Stimulated activated CD4-positive, alpha-beta T cell treated with anti-CD3 and anti-CD28 coated beads, Interleukin-1b, Interleukin-23, amount 100 ng/mL, for 1 hour (primary cell): ENCODE measurements at places on chromosomes 11 and 22.
A peak's percentile ranks its signal among the peaks of the same experiment; 100 is the strongest.

GRCh38 chr11:101444164-101444563, 139.6 kb downstream of the TRPC6 start:
- no peak for DNase-seq

- DNase-seq = no peak
These were observed 3.0 kb upstream of the LGR4 start for GRCh38 chr11:27475622-27476021.

DNA sequence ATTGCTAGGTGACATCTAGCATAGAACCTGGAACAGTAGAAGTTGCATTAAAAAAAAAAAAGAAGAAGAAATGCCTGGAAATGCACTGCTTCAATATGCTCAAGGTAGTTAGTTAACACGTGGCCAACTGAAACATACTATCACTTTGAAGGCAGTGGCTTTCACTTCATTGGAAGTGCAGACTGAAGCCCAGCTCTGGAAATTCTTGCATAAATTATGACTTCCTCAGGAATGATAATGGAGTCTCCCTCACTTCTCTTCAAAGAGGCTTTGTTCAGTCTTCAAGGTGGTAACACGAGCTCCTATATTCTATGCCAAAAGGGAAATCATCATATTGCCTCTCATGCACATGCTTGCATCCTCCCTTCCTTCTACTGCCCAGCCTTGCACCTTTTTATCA, 715.9 kb upstream of the API5 start:
- no peak for DNase-seq

DNA sequence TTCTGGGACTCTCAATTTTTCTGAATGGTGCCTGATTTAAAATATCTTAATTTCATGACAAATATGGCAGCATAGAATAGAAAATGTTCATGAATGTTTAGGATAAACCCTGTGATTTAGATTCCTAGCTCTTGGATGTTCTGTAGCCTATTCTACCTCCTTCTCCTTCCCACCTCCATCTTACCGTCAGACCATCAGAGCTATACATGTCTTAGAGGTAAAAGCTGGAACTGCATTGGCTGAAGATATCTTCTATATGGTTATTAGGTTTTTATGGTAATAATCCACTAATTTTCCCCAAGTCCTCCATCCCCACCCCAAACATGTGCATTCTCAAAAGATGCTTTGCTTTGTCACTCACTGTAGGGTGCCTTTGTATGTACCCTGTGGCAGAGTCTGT, 46.9 kb upstream of the CSTF3 start:
- no peak for DNase-seq

DNA sequence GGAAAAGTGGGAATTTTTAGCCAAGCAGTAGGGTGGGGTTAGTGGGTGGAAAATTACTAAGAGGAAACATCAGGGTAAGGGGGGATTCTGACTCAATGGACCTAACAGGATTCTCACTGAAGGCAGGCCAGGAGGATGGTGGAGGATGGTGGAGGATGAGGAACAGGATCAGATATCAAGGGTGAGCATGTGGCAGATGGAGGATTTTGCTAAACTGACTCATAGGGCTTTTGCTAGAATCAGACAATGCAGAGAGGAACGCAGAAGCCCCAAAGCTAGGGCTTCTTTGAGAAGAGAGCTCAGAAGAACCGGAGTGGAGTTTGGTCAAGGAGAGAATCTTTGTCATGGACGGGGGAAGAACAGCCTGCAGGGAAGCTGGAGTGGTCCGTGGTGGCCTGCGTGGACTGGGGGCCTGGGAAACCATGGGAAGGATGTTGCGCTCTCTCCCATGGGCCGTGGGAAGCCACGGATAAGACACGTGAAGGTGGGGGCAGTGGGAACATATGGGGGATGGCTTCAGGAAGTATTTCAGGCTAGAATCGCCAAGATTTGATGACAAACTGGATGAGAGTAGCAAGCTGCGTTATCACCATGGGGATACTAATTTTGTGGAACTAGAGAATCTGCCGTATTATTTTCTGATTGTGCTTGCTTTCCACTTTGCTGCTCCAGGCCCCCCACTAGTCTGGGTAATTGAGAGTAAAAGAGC, 165.2 kb downstream of the LDLRAD3 start:
- DNase-seq = no peak

DNA sequence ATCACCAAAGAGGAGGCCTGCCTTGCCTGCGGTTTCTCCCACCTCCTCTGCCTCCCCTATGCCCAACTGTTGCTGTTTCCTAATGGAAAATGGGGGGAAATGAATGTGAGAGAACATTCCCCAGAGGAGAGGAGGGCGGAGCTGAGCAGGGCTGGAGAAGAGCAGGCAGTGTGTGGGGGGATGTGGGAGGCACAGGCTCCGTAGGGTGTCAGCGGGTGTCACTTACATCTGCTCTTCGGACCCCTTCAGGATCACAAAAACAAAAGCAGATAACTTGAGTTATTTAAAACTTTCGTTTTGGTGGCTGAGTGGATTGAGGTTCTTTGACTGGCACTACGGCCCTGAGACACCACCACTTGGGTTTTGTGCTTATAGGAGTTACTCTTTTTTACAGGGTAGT, 93.8 kb downstream of the CEP164 start:
- no peak for DNase-seq

DNA sequence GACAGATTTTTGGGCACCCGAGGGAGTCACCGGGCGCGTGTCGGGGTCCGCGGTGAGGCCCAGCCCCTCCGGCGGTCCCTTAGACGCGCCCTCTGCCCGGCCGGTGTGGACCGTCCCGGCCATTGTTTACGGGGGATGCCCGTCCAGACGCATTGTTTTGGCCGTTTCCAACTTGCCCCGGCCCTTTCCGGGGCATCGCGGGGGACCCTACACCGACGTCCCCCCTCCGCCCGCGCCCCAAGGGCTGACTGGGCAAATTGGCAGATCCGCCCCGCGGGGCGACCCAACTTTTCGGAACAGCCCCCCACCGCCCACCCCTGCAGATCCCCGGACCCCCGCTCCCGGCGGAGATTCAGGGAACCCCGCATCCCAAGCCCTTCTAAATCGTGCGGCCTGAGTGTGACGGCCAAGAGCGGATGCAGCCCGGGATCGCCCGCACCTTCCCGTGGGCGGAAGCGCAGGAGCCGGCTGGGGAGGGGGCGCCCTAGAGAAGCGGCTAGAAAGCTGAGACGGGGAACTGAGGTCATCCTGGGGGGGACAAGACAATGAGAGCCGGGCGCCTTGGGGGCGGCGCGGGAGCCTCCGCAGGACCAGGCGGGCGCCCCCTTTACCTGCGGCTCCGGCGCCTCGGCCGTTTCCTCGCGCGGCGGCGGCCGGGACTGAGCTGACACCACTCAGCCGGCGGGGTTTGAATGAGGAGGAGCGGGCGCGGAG, 17.1 kb upstream of the CCT8L2 start:
- DNase-seq = no peak

- DNase-seq = no peak
These were observed 1.4 kb downstream of the SIGIRR start for GRCh38 chr11:413120-414081.

GRCh38 chr11:100061006-100061405, 626.1 kb upstream of the ARHGAP42 start:
- DNase-seq = no peak

GRCh38 chr11:122145715-122146274, 29.8 kb upstream of the BLID start:
- no peak for DNase-seq

DNA sequence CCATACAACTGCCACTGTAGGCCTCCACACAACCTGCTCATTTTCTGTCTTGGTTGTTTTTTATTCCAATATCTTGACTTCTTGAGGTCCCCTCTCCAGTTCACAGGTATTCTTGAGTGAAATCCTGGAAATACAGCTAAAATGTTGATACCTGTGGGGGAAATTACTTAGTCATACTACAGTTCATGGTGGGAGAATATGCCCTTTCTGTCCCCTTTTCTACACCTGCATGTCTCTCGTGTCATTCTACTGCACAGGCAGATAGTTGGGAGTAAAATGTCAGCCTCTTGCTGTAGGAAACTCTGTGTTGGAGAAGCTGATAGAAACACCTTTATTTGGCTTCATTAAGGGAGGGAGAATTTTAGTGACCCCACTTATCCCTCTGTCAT, 4.6 kb downstream of the OOSP4A start:
- no peak for DNase-seq

- DNase-seq = no peak
These were observed 2.6 kb upstream of the CHRM1 start for GRCh38 chr11:62923601-62924411.

DNA sequence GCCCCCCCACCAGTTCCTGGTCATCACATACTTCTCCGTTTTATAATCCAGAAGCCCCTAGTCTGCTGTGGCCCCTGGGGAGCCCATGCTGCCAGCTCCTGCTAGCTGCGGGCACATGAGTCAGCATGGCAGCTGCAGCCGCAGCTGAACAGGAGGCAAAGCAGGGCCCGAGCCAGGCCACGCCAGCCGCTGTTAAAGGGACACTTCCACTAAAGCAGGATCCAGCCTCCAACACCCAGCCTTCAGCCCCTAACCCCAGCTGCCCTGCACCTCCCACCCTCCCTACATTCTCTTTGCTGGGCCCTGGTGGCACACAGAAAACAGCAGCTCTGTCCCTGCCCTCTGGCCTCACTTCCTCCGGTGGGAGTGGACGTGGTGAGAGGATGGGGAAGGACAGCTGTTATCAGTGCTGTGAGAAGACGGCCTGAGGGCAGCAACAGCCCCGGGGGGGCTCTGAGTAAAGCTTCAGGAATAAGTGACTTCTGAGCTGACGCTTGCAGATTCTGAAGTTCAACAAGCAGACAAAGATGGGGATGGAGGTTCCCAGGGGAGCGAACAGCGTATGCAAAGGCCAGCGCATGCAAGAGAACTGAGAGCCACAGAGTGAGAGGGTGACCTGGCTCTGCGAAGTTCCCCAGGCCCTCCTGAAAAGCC, 688 bp upstream of the LRRC74B start:
- DNase-seq = no peak

DNA sequence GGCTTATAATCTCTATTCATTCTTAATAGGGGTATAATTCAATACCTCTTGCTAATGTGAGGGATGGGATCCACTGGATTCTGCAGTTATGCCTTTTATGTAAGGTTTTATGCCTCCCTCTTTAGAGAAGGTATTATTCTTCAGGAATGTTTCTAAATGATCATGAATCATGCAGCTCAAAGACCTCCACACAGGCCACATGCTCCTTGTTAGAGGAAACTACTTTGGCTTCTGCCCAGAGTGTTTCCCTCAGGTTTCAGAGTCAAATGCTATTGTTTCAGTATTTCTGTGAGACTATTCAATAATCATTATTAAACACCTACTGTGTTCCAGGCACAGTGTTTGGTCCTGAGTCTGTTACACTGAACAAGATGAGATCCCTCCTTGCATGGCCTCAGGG, 115.9 kb downstream of the RAB38 start:
- no peak for DNase-seq

DNA sequence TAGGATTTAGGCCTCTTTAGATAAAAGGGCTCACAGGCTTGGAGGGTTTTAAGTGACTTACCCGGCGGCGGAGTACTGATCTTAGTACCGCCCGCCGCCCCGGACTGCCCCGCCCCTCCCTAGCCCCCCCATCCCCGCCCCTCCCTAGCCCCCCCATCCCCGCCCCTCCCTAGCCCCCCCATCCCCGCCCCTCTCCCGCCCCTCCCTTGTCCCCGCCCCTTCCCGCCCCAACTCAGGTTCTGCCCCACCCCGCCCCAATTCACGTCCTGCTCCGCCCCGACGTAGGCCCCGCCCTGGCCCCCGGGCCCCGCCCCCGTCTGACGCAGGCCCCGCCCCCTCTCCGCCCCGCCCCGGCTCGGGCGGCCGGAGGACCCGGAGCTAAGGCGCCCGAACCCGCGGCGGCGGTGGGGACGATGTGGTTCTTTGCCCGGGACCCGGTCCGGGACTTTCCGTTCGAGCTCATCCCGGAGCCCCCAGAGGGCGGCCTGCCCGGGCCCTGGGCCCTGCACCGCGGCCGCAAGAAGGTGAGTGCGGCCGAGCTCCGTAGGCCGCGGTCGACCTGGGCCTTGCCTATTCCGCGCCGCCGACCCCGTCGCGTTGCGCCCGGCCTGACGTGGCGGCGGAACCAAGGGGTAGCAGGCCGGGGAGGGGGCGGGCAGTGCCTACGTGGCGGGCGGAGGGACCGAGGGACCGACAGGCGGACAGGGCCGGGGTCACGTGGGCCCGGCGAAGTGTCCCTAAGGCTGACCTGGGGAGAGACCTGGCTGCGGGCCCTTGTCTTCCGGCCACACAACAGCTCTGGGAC, at the start of gene SCYL1:
SCYL1 (plus strand) TSS at position 343 of the 805 bp plus-strand sequence; CDS start at position 414, 71 bp downstream.
- DNase-seq = peak; percentile 72

GRCh38 chr11:73189315-73189714, 28.8 kb upstream of the P2RY2 start:
- DNase-seq = no peak

- DNase-seq = no peak
These were observed 87.9 kb upstream of the SORL1-AS1 start for GRCh38 chr11:121540627-121541026.

DNA sequence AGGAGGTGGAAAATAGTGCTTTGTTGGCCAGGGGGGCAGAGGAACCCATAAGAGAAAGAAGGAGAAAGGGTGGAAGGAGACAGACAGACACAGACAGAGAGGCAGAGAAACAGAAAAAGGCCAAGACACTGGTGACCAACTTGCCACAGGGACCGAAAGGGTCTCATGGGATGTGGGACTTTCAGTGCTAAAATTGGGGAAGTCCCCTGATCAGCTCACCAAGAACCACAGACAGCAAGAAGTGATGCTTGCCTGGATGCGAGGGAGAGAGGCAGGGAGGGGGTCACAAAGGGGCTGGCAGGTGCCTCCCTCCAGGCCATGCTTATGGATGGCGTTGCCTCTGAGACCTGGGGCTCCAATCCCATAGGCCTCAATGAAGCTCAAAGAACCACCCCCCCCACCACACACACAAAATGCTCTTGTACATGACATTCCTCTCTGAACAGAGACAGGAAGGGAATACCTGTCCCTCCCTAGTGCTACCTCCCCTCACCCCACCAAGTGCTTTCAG, 413.4 kb downstream of the MN1 start:
- no peak for DNase-seq

DNA sequence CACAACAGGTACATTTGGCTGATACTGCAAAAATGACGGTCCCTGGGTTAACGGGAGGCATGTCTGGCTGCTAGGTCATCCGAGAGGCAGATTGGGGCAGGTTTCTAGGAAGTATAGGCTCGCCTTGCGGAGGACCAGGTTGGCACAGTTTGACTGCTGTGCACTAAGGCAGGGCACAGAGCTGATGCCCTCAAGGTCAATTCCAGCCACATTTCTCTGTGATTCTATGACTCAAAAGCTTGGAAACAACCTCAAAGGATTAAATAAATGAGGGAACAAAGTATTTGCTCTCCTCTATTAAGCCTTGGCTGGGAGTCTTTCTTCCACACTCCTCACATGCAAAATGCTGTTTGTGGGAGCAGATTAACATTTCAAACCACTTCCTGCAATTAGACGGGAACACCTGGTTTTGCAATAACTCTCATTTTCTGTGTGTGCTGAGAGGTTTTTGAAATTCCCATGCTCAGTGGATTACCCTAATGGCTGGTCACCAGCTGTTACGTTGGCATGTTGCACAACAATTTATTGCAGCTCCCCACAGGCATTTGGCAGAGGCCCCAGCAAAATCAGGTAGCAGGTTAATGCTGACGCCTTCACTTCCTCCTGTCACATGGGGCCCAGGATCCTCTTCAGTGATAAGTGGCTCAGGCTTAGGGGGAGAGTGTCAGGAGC, 61.0 kb upstream of the PLET1 start:
- no peak for DNase-seq
